HCT116 (cell line): ENCODE measurements at places on chromosomes 13 and 19. TPM values are rescaled to one million over a fixed set of nuclear protein-coding genes. Genes with fewer than 3 reads are reported as not detected.

BICRA gene
- 11.3 TPM for total RNA-seq

ZSWIM4 gene
- 9.8 TPM for total RNA-seq

ATP8B3 gene
- total RNA-seq = 17.0 TPM

URAD gene
- total RNA-seq = not detected

FIZ1 gene
- 15.3 TPM for total RNA-seq

PEAK3 gene
- total RNA-seq = not detected

FUT3 gene
- 2.6 TPM for total RNA-seq
